ENCODE measurements at places on chromosomes 2 and 18. TPM values are rescaled to one million over a fixed set of nuclear protein-coding genes. Genes with fewer than 3 reads are reported as not detected.

- no peak for DNase-seq
Observed at GRCh38 chr2:108536911-108537310, 2.6 kb downstream of the LIMS1 start.

- no peak for DNase-seq
Observed at GRCh38 chr2:3099145-3099859, 278.3 kb downstream of the EIPR1 start.

DNA sequence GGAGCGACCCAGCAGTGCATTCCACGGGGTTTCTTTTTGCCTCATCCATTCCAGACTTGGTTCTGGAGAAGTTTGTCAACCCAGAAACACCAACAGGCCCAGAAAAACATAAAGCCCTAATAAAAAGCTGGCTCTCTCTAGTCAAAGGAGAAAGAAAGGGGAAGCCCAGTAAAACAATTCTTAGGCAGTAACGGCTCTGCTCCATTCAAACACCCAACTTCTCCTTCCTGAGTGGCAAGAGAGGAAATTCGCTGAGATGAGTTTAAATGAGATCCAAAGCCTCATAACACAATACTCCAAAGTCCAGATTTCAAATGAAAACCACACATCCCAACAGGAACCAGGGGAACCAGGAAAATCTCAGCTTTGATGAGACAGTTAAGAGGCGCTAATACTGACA is 179.9 kb downstream of the RPIA start:
- no peak for DNase-seq

NYAP2 gene
- not detected for total RNA-seq

SPAG16 gene
- total RNA-seq = 8.8 TPM

GRCh38 chr2:196566961-196567666 is 72.4 kb upstream of the CCDC150 start:
- no peak for DNase-seq

GRCh38 chr2:19746611-19747309 is 155.0 kb downstream of the TTC32 start:
- peak; percentile 17 for DNase-seq

GPR75 gene
- 0.35 TPM for total RNA-seq

- DNase-seq = no peak
Observed at GRCh38 chr2:194465641-194466040, 1191.4 kb upstream of the SLC39A10 start.

- DNase-seq = no peak
Observed at GRCh38 chr18:73340135-73340977, 472.6 kb upstream of the NETO1 start.

GRCh38 chr2:11411244-11411643 is 54.7 kb downstream of the E2F6 start:
- DNase-seq = no peak

DNA sequence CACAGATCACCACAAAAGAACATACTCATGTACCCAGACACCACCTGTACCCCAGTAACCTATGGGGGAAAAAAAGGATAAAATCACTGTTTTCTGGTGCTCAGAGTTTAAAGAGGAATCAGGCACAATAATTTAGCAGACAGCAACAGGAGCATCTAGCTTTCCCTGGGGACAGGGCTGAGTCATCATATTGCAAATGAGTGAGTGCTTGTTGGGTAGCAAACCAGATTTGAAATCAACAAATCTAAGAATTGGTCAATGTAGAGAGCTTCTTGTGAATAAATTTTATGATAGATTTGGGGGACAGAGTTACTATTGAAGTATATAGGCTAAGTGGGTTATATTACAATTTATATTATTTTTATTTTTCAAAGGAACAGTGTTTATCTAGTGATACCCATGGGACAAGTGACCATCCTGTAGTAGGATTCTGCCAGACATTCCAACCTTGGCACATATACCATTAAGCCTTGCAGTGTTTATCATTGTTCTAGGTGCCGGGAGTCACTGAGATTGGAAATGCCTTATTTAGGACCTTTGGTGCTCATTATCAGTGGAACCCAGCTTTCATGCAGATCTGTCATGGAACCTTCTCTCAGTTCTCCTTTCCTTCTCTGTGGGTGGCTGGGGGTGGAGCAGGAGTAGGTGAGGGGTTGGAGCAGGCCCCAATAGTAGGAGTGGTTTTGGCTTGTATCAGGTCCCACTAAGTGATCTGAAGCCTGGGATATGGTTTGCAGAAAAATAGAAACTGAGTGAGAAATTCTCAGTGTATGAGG is 117.2 kb downstream of the CERS6 start:
- no peak for DNase-seq

GALNT13 gene
- not detected for total RNA-seq

OTOS gene
- not detected for total RNA-seq

- DNase-seq = no peak
Observed at GRCh38 chr2:61967262-61967661, 61.8 kb downstream of the COMMD1 start.

DNA sequence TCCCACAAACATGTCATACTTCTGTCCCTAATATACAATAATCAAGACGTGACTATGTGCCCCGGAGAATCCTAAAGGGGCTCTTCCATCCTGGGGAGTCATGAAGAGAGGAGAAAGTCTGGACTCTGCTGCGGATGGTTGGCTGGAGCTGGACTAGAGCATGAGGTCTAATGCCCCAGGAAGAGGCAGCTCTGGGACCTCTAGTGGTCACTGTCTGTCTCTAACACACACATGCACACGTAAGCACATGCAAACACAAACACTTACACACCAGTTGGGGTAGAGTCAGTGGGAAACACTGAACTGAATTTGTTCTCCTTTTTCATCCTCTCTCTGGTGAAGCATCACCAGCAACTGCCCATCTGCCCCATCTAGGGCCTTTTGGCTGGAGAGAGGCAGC is 271.6 kb downstream of the TDRD15 start:
- no peak for DNase-seq

- no peak for DNase-seq
Observed at GRCh38 chr2:9097239-9097638, 93.8 kb upstream of the MBOAT2 start.

- no peak for DNase-seq
Observed at GRCh38 chr18:13406736-13407135, 188.2 kb downstream of the LDLRAD4 start.

GAD1 gene
- total RNA-seq = 0.86 TPM

DNA sequence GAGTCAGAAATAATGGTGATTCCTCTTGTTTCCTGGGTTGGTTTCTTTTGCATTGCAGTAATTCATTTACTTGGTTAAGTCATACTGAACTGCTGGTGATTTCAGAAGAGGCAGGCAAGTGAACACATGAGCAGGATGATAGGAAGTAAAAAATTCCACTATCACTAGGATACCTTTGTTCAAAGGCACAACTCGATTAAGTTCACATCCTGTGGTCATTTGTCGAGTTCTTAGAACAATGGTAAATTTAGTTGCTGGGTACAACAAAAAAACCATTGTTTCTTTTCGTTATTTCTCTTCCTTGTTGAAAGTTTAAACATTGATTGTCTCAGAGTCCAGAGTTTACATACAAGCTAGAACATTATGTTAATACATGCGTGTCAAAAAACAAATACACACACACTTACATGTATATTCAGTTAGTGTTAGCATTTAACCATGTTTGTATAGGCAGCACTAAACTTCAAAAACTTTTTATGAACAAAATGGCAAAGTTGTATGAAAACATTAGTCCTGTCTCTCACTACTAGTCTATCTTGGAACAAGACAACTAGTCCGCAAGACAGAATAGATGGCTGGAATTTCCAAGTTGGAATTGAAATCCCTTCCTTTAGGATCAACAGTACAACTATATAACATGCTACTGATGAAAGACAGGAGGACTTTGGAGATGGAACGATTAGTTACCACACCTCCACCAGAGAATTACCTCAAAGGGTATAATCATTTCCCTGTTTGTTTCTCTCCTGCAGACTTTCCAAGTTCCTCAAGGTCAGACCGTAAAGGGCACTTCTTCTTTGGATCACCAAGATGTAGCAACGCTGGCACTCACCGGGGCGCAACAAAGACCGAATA is 26.2 kb downstream of the STK39 start:
- no peak for DNase-seq

DNA sequence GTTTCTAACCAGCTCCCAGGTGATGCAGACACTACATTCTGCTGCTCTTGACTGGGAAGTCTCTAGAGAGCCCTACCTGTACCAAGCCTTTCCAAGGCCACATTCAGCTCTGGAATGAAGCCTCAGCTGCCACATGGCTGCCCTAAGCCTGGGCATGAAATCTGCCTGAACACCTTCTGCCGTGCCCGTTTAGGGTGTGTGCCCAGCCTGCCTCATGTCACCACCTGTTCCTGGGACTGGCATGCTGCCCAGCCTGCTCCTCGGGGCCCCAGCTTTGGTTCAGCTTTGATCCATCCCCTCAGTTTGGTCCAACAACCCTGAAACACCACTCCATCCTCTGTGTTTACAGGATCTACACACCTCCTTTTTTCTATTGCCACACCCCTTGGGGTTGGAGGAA is 210.9 kb downstream of the L3MBTL4 start:
- DNase-seq = no peak

DNA sequence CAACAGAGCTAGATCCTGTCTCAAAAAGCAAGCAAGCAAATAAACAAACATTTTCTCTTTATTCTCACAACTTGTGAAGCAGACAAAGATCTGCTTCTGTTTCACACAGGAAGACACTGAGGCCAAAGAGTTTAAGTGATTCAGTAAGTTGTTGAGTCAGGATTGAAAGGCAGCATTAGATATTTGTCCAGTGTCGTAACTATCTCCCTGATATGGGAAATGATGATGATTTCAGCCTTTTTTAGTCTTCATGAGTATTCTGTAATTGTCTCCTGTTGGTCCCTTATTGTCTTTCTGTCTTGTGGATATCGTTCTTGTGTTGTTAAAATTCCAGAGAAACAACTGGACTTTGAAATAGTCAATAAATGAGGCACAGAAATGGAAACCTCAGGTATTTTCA is 59.6 kb downstream of the GATA6 start:
- no peak for DNase-seq

- no peak for DNase-seq
Observed at GRCh38 chr2:18724371-18725145, 135.2 kb upstream of the NT5C1B start.

SIX3 gene
- total RNA-seq = not detected

SLC23A3 gene
- total RNA-seq = 0.95 TPM

- no peak for DNase-seq
Observed at GRCh38 chr2:147374423-147374811, 470.4 kb upstream of the ACVR2A start.

SERPINB12 gene
- total RNA-seq = not detected
